Activated CD8-positive, alpha-beta memory T cell treated with anti-CD3 and anti-CD28 coated beads for 1 hour (primary cell): ENCODE measurements at places on chromosomes 13 and 19.

DNA sequence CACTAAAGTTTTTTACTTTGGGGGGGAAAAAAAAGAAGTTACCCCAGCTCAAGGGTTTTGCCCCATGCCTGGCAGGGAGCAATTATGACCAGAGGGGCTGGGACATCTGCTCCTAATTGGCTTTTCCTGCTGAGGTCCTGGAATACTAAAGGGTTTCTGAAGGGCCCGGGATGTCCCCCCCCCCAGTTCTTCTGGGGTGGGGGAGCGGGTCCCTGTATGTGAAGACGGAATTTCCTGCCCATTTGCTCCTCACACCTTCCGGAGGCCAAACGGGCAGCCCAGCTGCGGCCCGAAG lies 1.1 kb upstream of the DLL3 start:
- DNase-seq: no peak

DNA sequence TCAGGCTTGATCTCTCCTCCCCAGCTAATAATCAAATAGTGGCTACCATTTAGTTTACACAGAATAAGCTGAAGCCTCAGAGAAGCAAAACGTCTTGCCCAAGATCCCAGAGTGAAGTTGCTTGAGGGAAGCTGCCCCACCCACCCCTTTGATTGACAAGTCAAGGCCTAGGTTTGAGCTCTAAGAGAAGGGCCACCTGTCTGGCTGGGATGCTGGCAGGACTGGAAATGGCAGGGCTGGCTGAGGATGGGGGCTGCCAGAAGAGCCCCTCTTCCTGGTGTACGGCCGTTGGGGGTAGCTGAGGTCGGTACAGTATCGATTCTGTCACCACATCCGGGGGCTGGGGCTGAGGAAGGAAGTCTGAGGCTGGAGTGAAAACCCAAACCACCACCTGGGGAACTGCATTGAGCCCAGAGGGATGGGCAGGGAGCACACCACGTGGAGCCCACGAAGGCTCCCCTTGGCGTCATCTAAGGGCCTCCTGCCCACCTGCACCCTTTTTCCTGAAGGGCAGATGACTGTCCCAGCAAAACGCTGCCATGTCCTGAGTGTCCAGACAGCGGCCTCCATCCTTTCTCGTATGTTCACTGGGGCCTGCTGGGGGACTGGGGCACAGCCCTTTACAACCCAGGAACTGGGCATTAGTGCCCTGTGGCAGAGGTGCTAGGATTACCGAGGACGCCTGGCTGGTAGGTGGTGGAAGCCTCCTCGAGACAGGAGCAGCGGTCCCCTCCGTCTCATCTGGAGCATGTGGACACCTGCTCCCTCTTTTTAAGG lies 1.4 kb upstream of the PRKD2 start:
- DNase-seq: no peak

- no peak for DNase-seq
These were observed at the start of gene SOX1 for GRCh38 chr13:112067116-112067741. Gene SOX1, plus strand, starts transcription at chr13:112067149. Its CDS starts 510 bp downstream, at chr13:112067659.

DNA sequence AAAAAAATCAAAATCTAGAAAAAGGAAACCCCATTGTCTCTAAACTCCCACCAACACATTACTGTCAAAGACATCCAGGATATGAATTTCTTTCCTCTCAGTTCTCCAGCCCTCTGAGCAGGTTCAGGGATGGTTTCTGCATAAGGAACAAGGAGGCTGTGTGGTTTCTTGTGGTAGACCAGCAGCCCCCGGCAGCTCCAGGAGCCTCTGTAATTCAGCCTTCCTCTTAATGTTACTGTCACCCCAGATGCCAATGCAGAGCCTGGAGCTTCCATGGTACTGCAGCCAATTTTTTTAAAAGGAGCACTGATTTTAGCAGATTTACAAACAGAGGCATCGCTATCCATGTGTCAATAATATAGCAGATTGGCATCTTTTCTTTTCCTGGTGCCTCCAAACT lies 100.6 kb upstream of the FAM216B start:
- no peak for DNase-seq

GRCh38 chr13:99501848-99502301 lies 603 bp downstream of the TM9SF2 start:
- DNase-seq: no peak

GRCh38 chr19:14758816-14759215 lies 19.5 kb downstream of the ADGRE2 start:
- no peak for DNase-seq

- no peak for DNase-seq
These were observed 18.2 kb downstream of the CARS2 start for GRCh38 chr13:110687736-110688135.

DNA sequence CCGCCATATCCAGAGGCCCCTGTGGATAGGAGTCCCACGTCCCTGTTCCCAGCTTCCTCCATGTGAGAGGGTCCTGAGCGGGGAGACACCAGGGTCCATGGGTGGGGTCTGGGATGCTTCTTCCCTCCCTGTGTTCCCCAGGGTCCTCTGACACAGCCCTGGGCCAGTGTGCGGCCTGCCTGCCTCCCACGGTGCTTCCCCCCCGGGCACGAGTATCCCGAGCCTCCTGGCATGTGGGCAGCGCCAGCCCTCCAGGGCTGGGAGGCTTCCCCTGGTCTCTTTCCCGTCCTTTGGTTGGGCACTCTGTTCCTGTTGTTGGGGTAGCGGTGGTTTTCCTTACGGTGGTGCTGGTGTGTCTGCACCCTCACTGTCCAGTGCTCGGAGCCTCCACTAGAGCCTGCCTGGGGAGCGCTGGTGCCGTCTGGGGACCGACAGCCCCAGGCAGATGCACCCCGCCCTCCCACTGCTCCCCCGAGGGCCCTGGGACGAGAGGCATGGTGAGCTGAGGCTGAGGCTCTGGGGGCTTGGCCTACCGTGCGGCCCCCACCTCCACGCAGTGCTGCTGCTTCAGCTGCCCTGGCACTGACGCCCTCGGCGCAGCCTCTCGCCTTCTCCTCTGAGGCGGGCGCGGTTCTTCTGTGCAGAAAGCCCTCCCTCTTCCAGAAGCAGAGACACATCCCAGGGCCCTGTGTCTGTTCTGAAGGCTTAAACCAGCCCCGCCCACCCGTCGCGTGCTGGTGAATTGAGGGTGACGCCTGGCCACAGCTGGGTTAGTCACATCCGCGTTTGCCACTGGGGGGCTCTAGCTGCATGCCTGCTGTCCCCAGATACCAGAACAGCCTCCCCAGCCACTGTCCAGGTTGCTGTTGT lies 27.9 kb downstream of the PLEKHJ1 start:
- no peak for DNase-seq

DNA sequence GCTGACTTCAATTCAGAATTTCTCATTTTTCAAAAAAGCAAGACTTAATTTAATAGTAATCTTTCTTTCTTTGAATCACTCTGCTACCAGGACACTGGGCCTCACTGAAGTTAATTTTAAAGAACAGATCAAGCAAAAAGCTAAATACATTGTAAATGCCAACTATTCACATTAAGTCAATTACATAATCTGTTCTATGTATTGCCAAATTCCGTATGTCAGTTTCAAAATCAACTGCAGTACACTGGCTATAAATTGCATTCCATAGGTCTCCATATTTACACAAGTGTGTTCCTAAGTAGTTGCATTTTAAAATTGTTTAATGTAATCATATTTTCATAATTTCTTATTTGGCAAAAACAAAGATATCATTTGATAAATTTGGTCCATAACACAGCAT lies 10.1 kb downstream of the FOXO1 start:
- no peak for DNase-seq

DNA sequence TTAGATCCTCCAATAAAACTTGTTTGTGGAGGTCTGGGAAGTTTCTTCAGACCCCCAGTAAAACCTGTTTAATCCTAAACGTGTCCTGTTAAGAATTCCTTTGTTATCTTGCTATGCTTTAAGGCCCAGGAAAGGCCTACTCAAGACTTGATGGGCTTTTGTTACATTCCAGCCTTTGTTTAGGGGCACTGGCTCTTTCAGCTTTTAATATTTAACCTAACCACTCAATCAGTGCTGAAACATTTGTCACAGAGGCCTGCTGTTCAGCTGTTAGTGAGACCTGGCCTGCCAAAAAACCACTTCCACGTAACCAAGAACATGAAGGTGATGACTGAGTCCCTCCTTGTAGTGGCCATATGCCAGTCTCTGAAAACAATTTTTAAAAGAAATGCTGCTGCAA lies 41.7 kb downstream of the PCDH17 start:
- no peak for DNase-seq

DNA sequence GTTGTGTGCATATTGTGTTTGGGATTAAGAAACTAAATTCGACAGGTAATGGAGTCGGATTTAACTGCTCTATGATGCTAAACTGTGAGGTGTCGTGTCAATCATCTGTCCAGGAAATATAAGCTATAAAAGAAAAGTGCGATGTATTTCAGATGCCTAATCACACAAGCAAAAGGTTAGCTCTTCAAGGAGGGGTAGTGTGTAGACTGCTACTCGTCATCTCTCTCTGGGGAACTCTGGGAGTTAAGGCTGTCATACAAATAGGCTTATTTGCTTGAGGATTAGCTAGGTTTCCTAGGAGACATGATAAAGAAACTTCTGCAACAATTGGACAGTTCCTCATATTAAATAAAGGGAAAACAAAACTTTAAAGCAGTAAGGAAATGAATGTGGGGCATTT lies 462.1 kb downstream of the OLFM4 start:
- DNase-seq: no peak

- DNase-seq: no peak
These were observed 115.0 kb upstream of the SLC7A1 start for GRCh38 chr13:29710511-29710910.

GRCh38 chr13:62537593-62537992 lies 1121.9 kb upstream of the PCDH20 start:
- DNase-seq: no peak

DNA sequence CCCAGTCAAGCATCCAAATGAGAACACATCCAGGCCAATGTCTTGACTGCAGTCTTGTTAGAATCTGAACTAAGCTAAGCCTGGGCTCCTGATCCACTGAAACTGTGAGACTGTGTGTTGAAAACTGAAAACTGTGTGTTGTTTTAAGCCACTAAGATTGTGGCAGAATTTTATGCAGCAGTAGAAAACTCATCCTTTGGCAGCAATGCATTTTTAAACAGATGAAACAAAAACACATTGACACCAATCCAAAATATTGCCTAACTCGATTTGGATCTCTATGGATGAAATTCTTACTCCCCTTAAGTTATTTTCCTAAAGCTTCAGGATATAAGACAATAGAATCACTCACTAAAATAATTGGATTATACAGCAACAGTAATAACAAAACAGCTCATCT lies 202.3 kb upstream of the KLF12 start:
- DNase-seq: no peak

GRCh38 chr13:19056355-19056880 lies 125.2 kb downstream of the TUBA3C start:
- DNase-seq: no peak

DNA sequence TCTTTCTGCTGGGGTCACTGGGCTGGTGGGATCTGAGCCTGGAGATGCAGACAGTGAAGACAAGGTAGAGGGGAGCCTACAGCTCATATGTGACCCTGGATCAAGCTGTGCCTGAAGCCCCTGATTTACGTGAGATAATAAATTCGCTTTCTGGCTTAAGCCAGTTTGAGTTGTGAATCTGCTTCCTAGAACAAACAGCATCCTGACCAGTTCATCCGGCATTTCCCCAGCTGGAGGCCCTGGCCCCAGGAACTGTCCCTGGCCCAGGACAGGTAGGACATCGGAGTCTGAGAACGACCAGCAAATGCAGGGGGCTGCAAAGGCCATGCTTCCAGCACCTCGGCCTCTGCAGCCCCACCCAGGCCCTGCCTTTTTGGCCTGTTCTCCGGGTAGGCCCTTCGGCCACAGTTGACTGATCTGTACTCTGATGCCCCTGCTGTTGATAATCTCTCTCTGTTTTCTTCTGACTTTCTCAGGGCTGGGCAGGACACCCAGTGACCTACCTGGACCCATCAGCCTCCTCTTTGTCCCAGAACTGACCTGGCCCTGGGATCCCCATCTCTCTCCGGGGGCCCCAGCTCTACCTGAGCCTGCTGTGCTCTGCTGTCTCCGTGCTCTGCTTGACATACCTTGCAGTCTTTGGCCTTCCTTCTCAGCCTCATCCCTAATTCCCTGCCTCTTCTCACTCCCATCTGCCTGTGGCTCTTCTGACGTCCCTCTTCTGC lies 9.5 kb upstream of the VSIG10L start:
- no peak for DNase-seq

DNA sequence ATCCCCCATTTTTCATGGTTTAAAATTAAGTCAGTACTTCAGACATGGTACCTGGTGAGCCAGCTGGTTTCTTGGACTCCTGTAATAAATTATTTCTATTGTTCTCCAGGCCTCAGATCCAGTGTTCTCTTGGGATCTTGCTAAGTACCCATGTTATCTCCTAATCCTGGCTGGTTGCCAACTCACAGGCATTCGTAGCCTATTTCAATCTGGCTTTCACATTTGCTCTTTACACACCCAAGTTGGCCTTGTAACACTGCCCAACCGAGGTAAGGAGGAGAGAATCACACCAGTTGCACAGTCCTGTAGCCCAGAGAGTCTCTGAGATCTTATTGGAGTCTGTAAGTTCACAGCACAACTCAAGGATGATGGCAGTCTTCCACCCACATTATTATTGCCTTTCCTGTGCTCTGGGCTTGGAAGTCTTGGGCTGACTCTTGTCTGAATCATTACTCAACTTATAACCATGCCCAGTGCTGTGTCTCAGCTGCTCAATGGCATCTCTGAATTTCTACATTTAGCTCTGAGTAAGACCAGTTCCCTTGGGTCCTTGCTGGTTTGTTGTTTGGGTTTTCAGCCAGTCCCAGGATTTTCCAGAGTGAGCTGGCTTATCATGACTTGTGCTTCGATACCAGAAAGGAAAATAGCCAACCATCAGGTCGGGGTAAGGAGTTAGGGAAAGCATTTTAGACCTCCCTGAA lies 76.6 kb upstream of the KLF12 start:
- no peak for DNase-seq

- DNase-seq: no peak
These were observed 3.6 kb downstream of the TNFSF11 start for GRCh38 chr13:42577538-42577937.

- no peak for DNase-seq
These were observed 23.8 kb downstream of the TEX101 start for GRCh38 chr19:43438291-43439031.

- DNase-seq: no peak
These were observed 8.5 kb upstream of the CEACAM7 start for GRCh38 chr19:41696402-41697197.

GRCh38 chr13:36432106-36432544 lies at the start of gene CCNA1:
Gene CCNA1, plus strand, starts transcription at chr13:36432495. Its CDS starts 562 bp downstream, at chr13:36433057.
- no peak for DNase-seq

- no peak for DNase-seq
These were observed 87.4 kb upstream of the TEX29 start for GRCh38 chr13:111233080-111233479.

- DNase-seq: no peak
These were observed 25.5 kb upstream of the TNFRSF19 start for GRCh38 chr13:23544668-23545067.

GRCh38 chr13:22081430-22081829 lies 410.6 kb downstream of the FGF9 start:
- DNase-seq: no peak

GRCh38 chr19:53554804-53555203 lies 16.9 kb downstream of the ZNF331 start:
- no peak for DNase-seq

- peak; percentile 16 for DNase-seq
These were observed 443 bp downstream of the TBXA2R start for GRCh38 chr19:3606174-3606689.
